ENCODE measurements at places on chromosomes 2 and 18.

DNA sequence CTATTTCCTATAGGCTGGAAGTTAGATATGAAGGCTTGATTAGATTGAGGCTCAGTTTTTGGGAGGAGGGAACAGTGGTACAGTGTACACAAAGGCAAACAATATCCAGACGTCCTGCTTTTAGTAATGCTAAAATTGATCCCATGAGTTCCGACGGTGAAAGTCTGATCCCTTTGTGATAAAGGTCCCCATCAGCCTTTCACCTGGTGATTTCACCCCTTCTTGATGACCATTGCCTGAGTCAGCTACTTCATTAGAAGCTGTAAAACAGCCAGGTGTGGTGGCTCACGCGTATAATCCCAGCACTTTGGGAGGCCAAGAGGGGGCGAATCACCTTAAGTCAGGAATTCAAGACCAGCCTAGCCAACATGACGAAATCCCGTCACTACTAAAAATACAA, 29.7 kb downstream of the TWSG1 start:
- no peak for DNase-seq

GRCh38 chr18:39375066-39375465, 1809.5 kb upstream of the CELF4 start:
- no peak for DNase-seq

GRCh38 chr2:222751238-222751637, 79.8 kb downstream of the MOGAT1 start:
- no peak for DNase-seq

DNA sequence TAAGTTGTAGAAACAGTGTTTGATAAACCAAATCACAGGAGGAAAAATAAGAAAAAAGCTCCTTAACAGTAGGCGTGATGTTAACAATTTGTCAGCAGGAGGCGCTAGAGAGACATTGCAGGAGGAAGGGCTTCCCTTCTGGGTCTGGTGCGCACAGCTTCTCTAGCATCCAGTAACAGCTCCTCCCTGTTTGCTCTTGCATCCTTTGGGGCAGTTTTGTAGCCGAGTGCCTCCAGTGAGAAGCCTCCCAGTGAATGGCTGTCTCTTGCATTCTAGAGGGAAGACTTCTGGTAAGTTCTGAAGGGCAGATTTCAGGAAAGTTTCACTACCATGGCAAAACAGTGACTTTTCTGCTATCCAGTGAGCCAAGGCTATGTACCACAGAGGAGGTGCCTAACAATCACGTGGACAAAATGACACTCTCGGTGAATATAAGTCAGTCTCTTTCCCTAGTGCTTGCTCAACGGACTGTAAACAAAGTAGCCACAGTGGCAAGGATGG, 9.5 kb upstream of the ZNF396 start:
- no peak for DNase-seq

- no peak for DNase-seq
Observed at GRCh38 chr2:217915706-217916105, 87.1 kb downstream of the TNS1 start.

DNA sequence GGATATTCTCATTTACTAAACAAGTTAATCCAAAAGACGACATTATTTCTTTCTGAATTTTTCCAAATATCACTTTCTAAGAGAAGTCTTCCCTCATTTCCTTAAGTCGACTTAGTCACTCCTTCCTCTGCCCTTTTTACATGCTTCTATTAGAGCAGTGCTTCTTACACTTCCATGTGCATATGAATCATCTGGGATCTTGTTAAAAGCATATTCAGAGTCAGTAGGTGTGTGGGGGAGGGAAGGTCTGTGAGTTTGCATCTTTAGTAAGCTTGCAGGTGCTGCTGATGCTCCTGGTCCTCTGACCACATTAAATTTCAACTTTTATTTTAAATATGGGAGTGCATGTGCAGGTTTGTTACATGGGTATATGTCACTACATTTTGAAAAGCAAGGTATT, 582.6 kb downstream of the NRXN1 start:
- DNase-seq: no peak

DNA sequence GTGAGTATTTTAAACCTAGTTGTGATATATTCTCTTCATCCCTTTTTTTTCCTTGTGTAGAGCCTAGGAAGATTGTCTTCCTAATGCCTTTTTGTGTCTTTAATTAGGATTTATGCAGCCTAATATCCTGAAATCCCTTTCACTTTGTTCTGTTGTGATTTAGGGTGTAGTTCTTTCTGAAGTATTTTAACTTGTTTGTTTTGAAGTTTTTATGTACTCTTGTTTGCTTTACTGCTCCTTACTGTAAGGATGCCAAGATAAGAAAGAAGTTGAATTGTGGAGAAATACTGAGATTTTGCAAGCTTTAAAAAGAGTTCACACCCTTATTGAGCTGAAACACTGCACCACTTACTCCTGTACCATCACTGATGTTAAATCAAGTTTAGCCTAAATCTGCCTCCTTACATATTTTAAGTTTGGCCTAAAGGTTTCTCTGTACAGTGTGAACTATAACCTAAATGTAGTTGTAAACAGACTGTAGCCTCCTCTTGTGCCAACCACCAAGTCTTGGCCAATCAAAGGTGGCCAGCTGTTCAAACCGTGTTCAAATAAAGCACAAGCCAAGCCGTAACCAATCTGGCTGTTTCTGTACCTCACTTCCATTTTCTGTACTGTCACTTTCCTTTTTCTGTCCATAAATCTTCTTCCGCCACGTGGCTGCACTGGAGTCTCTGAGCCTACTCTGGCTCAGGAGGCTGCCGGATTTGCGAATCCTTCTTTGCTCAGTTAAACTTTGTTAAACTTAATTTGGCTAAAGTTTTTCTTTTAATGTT, 17.7 kb upstream of the ACOXL start:
- no peak for DNase-seq

Measured in stimulated activated CD8-positive, alpha-beta memory T cell treated with anti-CD3 and anti-CD28 coated beads, Interleukin-4, amount 100 ng/mL, for 1 hour (primary cell).